Activated CD4-positive, alpha-beta memory T cell treated with anti-CD3 and anti-CD28 coated beads, Interleukin-2, amount 10 ng/mL, durations not matched to agents 7 days and 5 days (primary cell): ENCODE measurements at places on chromosomes 3 and 15.
A peak's percentile ranks its signal among the peaks of the same experiment; 100 is the strongest.

DNA sequence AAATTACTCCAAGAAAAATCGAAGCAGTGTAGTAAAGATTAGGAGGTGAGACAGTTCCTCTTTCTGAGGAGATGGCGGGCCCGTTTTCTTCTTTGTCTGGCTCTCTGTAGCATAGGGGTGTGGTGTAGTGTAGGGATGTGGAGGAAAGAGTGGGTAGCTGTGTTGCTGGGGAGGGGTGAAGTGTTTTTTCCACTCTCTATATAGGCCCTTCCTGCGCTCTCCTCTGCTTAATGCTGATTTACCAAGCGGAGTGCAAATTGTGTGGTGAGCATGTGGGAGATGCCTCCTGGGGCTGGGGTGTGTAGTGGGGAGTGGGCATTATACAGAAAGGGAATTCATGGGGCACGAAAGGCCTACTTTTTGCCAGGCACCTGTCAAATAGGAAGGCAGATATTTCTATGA is 94.9 kb downstream of the ST6GAL1 start:
- peaks cover 47% of the 10 kb centered on the region for H3K36me3 ChIP-seq
- peaks cover 74% of the 10 kb centered on the region for H3K4me1 ChIP-seq
- H3K27ac ChIP-seq: peak overlapping the region; percentile 88
- no peaks in the 10 kb centered on the region for H3K27me3 ChIP-seq
- H3K4me3 ChIP-seq: peak overlapping the region; percentile 73

DNA sequence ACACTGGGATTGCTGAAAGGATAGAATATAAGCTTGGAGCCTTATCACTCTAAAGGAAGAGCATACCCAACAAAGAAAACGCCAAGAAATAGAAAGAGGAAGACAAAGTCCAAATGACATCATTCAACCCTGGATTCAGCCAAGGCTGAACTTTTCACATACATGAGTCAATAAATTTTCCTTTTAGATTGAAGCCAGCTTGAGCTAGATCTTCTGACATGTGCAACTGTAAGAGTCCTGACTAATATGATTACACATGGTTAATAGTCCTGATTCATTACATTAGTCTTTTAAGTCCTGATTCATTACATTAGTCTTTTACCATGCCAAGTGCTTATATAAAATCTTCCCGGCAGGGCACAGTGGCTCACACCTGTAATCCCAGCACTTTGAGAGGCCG is 13.6 kb upstream of the DENND6A start:
- no peaks in the 10 kb centered on the region for H3K4me1 ChIP-seq
- no peaks in the 10 kb centered on the region for H3K36me3 ChIP-seq
- H3K27me3 ChIP-seq: peaks cover 10% of the 10 kb centered on the region
- no peak overlapping the region for H3K27ac ChIP-seq
- no peak for DNase-seq
- no peak overlapping the region for H3K4me3 ChIP-seq

DNA sequence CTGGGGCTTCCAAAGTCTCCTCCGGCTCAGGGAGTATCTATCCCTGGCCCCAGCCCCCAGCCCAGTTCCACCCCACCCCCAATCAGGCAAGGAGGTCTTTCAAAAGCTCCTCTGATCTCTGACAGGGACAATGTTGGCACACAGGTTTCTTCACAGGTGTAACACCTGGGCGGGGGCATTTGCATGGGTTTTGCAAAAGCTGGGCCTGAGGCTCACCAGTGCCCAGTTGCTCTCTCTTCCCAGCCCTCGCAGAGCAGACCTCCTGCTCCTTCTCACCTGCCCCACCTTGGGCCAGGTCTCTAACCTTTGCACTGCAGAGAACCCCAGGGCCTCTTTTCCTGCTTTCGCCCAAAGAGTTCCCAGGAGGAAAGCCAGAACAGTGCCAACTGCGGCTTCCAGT is 8.6 kb upstream of the CSK start:
- peaks cover 6% of the 10 kb centered on the region for H3K27me3 ChIP-seq
- no peak overlapping the region for H3K4me3 ChIP-seq
- no peaks in the 10 kb centered on the region for H3K36me3 ChIP-seq
- H3K4me1 ChIP-seq: peaks cover 56% of the 10 kb centered on the region

GRCh38 chr15:67701669-67702068 is 123.6 kb upstream of the SKOR1 start:
- H3K4me3 ChIP-seq: no peak overlapping the region
- H3K27me3 ChIP-seq: no peaks in the 10 kb centered on the region
- no peak for DNase-seq
- no peaks in the 10 kb centered on the region for H3K4me1 ChIP-seq

- H3K4me3 ChIP-seq: no peak overlapping the region
- no peak for DNase-seq
- H3K36me3 ChIP-seq: no peaks in the 10 kb centered on the region
- no peak overlapping the region for H3K27ac ChIP-seq
Measured at GRCh38 chr3:29156086-29156715, 124.7 kb upstream of the RBMS3 start.

- no peak for DNase-seq
- peaks cover 2% of the 10 kb centered on the region for H3K4me1 ChIP-seq
- H3K4me3 ChIP-seq: no peak overlapping the region
- no peak overlapping the region for H3K27ac ChIP-seq
- no peaks in the 10 kb centered on the region for H3K36me3 ChIP-seq
Measured at GRCh38 chr3:134312072-134312872, 61.6 kb upstream of the RYK start.

DNA sequence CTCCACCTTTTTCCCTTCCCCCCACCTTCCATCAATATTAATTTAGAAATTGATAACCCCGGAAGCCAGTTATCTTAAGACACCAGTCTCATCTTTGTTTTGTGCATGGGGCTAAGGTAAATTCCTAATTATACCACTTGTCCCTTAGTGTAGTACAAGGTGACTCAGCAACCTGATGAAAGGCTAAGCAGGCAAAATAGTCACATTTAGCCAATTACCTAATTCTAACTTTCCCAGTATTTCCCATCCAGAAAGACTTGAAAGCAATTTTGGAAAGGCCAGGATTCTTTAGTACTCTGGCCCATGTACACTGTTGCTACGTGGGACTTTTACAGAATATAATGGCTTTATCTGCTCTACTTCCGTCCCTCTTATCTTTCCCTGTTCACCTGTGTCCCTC is 72.6 kb downstream of the SETD5 start:
- no peak overlapping the region for H3K4me3 ChIP-seq
- H3K4me1 ChIP-seq: peaks cover 21% of the 10 kb centered on the region
- H3K27me3 ChIP-seq: no peaks in the 10 kb centered on the region
- no peak overlapping the region for H3K27ac ChIP-seq
- H3K36me3 ChIP-seq: peaks cover 82% of the 10 kb centered on the region

DNA sequence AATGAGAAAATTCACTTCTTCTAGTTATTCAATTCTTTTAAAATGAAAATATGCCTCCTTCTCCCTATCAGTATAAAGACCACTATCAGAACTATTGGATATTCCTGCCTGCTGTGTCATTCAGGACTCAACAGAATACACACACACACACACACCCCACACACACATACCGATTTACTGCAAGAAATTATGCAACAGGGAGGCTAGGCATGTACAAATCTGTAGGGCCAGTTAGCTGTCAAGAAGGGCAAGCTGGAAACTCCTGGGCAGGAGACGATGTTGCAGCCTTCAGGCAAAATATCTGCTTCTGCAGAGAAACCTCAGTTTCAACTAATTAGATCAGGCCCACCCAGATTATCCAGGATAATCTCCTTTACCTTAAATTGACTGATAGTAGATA is 13.9 kb upstream of the RYR3 start:
- no peaks in the 10 kb centered on the region for H3K36me3 ChIP-seq
- H3K4me1 ChIP-seq: no peaks in the 10 kb centered on the region
- peaks cover 2% of the 10 kb centered on the region for H3K27me3 ChIP-seq
- DNase-seq: no peak
- H3K4me3 ChIP-seq: no peak overlapping the region
